ENCODE measurements at places on chromosomes 2 and 18. TPM values are rescaled to one million over a fixed set of nuclear protein-coding genes. Genes with fewer than 3 reads are reported as not detected.

DNA sequence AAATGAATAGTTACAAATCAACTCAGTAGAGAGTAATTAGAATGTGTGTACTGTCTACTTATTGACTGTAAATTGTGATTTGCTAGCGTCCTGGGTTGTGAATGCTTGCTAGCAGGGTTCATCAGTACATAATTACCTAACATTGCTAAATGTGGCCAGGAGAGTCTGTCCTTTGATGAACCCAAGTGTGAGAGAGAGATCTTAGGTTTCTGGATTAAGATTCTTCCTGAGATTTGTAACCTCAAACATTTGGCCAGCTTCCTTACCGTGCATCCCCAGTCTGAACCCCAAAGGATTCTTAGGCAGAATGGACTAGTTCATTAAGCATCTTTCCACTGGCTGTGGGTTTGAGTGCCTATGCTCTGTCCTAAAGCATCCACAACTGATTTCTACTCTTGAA is 84.0 kb upstream of the ITPRID2 start:
- H3K4me1 ChIP-seq: peaks cover 24% of the 10 kb centered on the region
- H3K36me3 ChIP-seq: no peaks in the 10 kb centered on the region

DNA sequence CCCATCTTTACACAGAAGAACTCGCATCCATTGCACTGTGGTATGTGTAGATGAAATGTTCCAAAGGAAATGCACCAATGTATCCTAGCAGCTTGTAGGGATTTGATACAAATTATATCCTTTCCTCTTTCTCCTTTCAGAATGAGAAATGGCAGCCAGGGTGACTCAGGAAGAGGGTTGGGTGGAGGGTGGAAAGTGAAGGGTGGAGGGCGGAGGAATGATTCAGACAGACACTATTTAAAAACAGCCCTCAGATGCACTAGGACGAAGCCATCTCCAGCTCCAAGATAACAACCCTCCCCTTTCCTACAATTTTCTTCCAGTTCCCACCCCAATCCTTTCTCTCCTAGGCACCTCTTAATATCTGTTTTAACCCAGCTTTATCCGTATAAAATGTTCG is 96.2 kb upstream of the STK39 start:
- no peaks in the 10 kb centered on the region for H3K4me1 ChIP-seq

GRCh38 chr18:62524440-62525200 is 1.8 kb downstream of the ZCCHC2 start:
- H3K4me1 ChIP-seq: peaks cover 22% of the 10 kb centered on the region
- no peaks in the 10 kb centered on the region for H3K36me3 ChIP-seq
- peak overlapping the region; percentile 61 for H3K4me3 ChIP-seq
- peak; percentile 93 for DNase-seq

DNA sequence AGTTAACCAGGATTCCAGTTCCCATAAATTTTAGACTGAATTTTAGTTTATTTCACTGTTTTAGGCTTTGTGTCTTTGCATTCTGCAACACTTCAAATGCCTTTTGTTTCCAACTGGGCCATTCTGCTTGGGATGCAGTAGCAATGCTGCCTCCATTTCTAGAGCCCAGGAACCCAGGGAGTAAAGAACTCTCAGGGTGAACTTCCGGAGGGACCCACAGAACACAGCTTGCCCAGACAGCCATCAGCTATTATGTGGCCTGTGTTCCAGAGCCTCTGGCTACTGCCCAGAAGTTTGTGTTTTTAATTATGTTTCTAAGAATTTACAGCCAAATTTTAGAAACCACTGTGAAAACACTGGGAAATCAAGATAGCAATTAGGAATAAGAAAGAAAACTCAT is 145.1 kb downstream of the TMEM163 start:
- DNase-seq: no peak
- no peak overlapping the region for H3K4me3 ChIP-seq
- no peaks in the 10 kb centered on the region for H3K27me3 ChIP-seq
- no peak overlapping the region for H3K27ac ChIP-seq
- no peaks in the 10 kb centered on the region for H3K4me1 ChIP-seq

- no peaks in the 10 kb centered on the region for H3K27me3 ChIP-seq
- DNase-seq: no peak
- no peaks in the 10 kb centered on the region for H3K36me3 ChIP-seq
- no peak overlapping the region for H3K27ac ChIP-seq
- H3K4me3 ChIP-seq: no peak overlapping the region
- no peaks in the 10 kb centered on the region for H3K4me1 ChIP-seq
These were observed 30.0 kb upstream of the MBP start for GRCh38 chr18:77162580-77162979.

DNA sequence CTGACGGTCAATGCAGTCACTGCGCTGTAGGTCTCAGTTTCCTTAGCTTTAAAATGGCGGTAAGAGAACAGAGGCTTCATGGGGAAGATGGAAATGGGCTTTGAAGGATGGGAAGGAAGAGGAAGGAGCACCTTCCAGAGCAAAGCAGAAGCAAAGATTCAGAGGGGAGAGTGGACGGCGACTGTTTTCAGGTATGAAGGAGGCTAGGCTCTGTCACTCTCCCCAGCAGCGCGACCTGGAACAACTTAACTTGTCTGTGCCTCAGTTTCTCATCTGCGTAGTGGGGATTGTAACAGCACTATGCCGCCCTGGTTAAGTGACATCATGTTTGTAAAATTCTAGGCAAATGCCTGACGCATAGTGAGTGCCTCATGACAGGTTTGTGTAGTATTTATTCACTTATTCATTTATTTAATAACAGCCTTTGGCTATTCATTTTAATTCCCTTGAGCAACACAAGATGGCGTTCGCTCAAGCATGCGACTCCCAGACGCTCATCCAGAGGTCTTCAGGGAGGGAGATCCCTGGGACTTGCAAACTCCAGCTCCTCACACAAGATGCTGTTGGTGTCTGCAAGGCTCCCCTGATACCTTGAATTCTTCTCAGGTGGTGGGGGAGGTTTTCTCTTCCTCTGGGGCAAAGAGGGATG is 336.3 kb downstream of the DYSF start:
- H3K36me3 ChIP-seq: no peaks in the 10 kb centered on the region
- no peak overlapping the region for H3K4me3 ChIP-seq
- H3K4me1 ChIP-seq: no peaks in the 10 kb centered on the region
- no peak for DNase-seq
- no peaks in the 10 kb centered on the region for H3K27me3 ChIP-seq

- H3K4me3 ChIP-seq: no peak overlapping the region
- H3K27me3 ChIP-seq: no peaks in the 10 kb centered on the region
- no peaks in the 10 kb centered on the region for H3K36me3 ChIP-seq
- no peak overlapping the region for H3K27ac ChIP-seq
- no peaks in the 10 kb centered on the region for H3K4me1 ChIP-seq
These were observed 192.7 kb downstream of the STK39 start for GRCh38 chr2:168054657-168055056.

DNA sequence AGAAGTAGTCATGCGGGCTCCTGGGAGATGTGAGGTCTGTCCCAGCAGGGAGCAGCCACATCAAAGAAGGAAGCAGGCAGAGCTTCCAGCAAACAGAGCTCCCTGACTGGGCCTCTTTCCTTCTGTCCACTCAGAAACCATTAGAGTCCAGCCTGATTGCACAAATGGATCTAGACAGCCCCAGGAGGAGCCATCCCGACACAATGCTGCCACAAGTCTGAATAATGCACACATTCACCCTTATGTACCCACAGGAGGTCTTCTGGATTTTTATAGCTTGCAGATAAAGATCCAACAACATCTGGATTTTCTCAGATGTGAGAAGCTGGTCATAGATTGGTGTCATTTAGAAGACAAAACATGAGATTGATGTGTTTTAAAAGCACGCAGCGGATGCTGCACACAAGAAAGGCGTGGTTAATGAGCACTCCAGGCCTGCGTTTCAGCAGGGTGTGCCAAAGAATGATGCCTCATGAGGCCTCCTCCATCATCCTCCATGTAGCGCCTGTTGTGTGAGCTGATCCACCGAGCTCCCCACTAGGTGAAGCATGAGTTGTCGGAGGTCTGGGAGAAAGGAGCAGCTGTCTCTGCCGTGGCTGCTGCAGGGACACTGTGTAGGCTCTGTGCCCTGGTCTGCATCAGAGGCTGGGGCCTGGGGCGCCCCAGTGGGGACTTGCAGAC is 60.6 kb downstream of the MTCL1 start:
- H3K4me1 ChIP-seq: no peaks in the 10 kb centered on the region
- no peak for DNase-seq
- H3K36me3 ChIP-seq: no peaks in the 10 kb centered on the region
- no peak overlapping the region for H3K4me3 ChIP-seq

DNA sequence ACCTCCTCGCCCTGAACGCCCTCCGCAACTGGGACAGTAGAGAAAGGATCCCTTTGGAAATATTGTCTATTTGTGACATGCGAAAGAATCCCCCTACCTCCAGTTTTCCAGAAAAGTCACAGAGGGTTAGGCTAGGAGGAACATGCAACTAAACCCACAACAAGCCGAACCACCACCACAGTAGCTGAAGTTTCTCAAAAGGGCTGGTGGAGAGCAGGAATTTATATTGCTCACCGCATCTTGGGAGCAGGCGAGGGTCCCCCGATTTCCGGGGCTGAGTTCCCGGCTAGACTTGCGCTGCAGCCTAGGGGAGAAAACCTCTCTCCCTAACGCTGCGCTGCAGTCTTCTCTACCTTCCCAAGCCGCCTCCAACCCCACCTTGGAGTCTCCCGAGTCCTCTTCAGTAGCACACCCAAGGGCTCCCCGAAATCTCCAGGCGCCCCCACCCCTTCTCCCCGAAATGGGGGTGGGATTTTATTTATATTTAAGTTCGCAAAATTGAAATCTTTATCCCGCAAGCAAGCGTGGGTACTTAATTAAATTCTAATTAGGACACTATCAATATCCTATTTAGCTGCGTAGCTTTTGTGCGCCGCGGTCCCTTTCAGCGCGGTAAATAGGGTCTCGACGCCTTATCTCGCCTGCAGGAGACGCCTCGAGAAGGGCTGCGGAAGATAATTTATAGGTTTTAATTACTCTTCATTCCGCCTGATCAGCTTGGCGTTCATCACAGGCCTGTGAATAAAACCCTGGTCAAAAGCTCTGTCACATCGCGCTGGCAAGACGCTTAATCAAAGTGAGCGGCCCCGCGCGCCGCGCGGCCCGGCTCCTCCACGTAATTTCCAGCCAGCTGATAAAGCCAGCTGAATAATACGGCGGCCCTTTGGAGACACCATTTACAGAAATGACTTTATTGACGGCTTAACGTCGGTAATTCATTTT is 2.0 kb upstream of the EN1 start:
- no peak overlapping the region for H3K4me3 ChIP-seq
- peaks cover 20% of the 10 kb centered on the region for H3K4me1 ChIP-seq
- peak; percentile 82 for DNase-seq
- no peak overlapping the region for H3K27ac ChIP-seq
- no peaks in the 10 kb centered on the region for H3K36me3 ChIP-seq

GRCh38 chr2:226474131-226474530 is 325.5 kb downstream of the IRS1 start:
- no peak overlapping the region for H3K4me3 ChIP-seq
- DNase-seq: no peak
- H3K27me3 ChIP-seq: no peaks in the 10 kb centered on the region
- no peaks in the 10 kb centered on the region for H3K4me1 ChIP-seq
- no peaks in the 10 kb centered on the region for H3K36me3 ChIP-seq

DNA sequence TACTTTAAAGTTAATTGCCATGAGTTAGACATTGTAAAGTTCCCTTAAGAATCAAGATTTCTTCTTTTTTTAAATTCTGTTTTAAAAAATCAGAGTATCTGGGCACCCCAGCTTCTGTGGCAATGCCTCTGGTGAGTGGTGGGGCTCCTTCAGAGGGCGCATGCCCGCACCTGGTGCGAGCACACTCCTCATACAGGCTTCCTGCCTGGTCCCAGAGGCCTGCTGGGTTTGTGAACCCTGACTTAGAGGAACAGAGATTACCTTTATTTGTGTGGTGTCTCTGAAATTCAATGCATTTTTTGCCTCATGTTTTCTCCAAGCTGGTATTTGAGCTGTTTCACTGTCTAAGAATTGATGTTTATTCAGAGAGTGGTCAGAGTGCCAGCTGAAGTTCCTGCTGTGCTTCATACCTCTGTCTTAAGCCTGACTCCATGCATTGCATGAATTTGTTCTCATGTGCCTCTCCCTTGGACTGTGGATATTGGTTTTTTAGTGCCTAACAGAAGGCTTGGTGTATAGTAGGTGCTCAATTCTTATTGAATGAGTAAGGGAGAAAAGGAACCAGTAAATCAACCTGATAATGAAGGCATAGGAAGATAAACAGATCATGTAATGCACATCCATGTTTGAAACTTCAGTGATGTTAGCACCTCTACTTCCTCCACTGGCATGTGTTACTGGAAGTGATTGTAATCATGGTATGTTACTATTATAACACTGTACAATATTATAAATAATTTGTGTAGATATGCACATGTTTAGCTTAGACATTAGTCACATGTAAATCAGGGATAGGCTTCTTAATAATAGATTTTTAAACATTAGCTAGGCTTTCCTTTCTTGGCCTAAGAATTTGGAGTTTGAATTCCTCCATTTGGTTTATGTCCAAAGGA is 29.0 kb downstream of the PHLPP1 start:
- peaks cover 31% of the 10 kb centered on the region for H3K4me1 ChIP-seq
- H3K27me3 ChIP-seq: no peaks in the 10 kb centered on the region
- no peak for DNase-seq
- no peak overlapping the region for H3K27ac ChIP-seq
- H3K4me3 ChIP-seq: no peak overlapping the region

GRCh38 chr2:28224648-28225472 is 167.8 kb upstream of the FOSL2 start:
- no peak for DNase-seq
- peaks cover 8% of the 10 kb centered on the region for H3K4me1 ChIP-seq
- no peak overlapping the region for H3K4me3 ChIP-seq
- no peaks in the 10 kb centered on the region for H3K36me3 ChIP-seq
- H3K27ac ChIP-seq: peak overlapping the region; percentile 18

GRCh38 chr2:156087875-156088274 is 244.6 kb downstream of the NR4A2 start:
- no peaks in the 10 kb centered on the region for H3K36me3 ChIP-seq
- no peak overlapping the region for H3K4me3 ChIP-seq
- DNase-seq: no peak
- no peaks in the 10 kb centered on the region for H3K4me1 ChIP-seq
- no peaks in the 10 kb centered on the region for H3K27me3 ChIP-seq

GRCh38 chr2:148103946-148104345 is 83.1 kb downstream of the MBD5 start:
- no peak overlapping the region for H3K4me3 ChIP-seq
- H3K27ac ChIP-seq: no peak overlapping the region
- no peaks in the 10 kb centered on the region for H3K36me3 ChIP-seq
- no peak for DNase-seq
- H3K4me1 ChIP-seq: no peaks in the 10 kb centered on the region
- no peaks in the 10 kb centered on the region for H3K27me3 ChIP-seq

GRCh38 chr2:173048897-173049661 is 26.6 kb upstream of the MAP3K20 start:
- DNase-seq: no peak
- no peaks in the 10 kb centered on the region for H3K27me3 ChIP-seq
- peak overlapping the region; percentile 49 for H3K27ac ChIP-seq
- no peaks in the 10 kb centered on the region for H3K36me3 ChIP-seq
- no peak overlapping the region for H3K4me3 ChIP-seq

CXCR2 gene
- total RNA-seq: 4.2 TPM

HOXD3 gene
- 0.49 TPM for total RNA-seq

CD207 gene
- 2.2 TPM for total RNA-seq

CHST9 gene
- 1.0 TPM for total RNA-seq

GNLY gene
- total RNA-seq: 24.7 TPM

CCDC74B gene
- 13.6 TPM for total RNA-seq

MTERF4 gene
- 54.4 TPM for total RNA-seq

All from upper lobe of left lung (tissue), 6 donors.